ENCODE measurements at places on chromosomes 7 and 10.

DNA sequence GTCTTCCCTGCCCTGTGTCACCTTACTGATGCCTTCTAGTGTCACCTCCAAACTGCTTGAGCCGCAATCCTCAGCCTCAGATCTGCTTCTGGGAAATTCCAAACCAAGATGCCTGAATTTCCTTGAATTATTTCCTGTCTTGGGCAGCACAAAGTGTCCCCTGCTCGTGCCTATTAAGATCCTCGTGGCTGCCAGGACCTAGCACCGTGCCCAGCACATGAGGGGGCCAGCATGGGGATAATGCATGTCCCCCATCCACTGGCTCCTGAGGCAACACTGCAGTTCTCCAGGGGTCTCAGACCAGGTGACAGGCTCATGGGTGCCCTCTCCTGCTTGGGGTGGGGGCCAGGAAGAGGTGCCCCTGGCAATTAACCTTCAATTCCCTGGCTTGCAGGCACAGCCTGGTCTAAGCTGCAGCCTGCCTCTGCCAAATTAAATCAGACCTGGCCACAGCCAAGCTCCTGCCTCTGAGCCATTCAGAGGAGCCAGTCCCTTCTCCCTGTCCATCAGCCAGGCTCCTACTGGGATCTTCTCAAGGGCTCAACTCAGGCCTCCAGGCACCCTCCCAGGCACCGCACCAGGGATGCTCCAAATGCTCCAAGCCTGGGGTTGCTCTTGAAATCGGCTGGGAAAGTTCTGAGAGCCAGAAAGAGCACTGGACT lies 146.6 kb downstream of the SH3PXD2A start:
- DNase-seq = no peak

- no peak for DNase-seq
These were observed 66.6 kb downstream of the MAGI2 start for GRCh38 chr7:79386688-79387422.

GRCh38 chr7:137209151-137209817 lies 134.2 kb downstream of the PTN start:
- DNase-seq = no peak

DNA sequence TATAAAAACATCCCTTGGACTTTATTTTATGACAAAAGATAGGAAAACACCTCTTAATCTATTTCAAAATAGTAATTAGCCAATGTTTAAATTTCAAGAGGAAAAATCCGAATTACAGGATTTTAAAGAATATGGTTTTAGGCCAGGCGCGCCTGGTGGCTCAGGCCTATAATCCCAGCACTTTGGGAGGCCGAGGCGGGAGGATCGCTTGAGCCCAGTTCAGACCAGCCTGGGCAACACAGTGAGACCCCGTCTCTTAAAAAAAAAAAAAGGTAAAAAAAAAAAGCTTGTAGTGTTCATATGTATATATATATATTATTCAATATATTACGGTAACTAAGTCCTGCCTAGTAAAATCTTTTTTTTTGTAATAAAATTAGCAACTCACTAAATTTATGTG lies 1.4 kb downstream of the BNIP3 start:
- no peak for DNase-seq

DNA sequence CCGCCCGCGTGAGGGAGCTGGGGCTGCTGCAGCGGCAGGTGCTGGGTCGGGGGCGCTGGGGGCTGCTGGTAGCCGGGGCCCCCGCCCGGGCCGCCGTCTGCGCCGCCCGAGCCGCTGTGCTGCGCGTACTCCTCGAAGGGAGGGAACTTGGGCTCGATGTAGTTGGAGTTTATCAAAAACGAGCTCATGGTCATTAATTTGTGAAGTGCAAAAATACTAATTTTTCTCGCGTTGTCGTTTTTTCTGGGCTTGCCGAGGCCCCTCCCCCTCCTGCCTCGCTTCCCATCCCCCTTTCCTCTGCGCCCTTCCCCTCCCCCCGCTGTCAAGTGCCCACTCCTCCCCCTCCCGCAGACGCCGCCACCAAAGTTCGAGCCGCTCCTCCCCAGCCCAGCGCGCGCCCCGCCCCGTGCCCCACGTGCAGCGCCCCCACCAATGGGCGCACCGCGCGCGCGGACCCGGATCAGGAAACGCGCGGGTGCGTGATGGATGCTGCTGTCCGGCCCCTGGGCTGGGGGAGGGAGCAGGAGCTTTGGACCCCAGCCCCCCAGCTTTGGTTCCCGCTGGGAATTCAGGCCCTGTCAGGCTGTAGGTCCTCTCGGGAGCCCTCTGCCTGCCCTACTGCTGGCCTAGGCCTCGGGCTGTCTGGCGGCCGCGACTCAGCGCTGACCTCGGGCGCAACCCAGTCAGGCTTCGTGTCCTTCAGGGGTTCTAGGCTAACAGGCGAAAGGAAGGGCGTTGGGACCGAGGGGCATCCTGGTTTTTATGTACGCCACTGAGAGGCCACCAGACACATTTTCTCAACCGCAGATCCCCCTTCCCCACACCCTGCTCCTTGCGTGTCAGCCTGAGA lies at the start of gene HOXA4:
Gene HOXA4, minus strand, starts transcription at position 218 of the 850 bp plus-strand sequence. Its CDS starts 24 bp downstream, at position 194.
- no peak for DNase-seq

GRCh38 chr10:86390337-86391120 lies 23.9 kb upstream of the GRID1 start:
- no peak for DNase-seq

DNA sequence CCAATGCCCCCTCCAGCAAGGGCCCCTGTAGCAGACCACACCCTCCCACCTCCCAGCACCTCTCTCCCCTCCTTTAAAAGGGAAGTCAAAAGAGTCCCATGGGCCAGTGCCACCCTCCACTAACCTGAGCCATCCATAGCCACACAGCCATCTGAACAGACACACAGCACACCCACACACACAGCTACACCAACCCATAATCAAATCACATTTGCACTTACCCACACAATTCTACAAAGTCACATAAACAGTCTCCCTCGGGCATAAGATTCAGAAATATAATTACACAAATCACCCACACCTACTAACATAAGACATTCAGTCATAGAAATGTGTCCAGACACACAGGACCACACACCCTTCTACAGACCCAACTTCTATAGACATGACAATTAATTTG lies 96.3 kb downstream of the HIF1AN start:
- DNase-seq = no peak

DNA sequence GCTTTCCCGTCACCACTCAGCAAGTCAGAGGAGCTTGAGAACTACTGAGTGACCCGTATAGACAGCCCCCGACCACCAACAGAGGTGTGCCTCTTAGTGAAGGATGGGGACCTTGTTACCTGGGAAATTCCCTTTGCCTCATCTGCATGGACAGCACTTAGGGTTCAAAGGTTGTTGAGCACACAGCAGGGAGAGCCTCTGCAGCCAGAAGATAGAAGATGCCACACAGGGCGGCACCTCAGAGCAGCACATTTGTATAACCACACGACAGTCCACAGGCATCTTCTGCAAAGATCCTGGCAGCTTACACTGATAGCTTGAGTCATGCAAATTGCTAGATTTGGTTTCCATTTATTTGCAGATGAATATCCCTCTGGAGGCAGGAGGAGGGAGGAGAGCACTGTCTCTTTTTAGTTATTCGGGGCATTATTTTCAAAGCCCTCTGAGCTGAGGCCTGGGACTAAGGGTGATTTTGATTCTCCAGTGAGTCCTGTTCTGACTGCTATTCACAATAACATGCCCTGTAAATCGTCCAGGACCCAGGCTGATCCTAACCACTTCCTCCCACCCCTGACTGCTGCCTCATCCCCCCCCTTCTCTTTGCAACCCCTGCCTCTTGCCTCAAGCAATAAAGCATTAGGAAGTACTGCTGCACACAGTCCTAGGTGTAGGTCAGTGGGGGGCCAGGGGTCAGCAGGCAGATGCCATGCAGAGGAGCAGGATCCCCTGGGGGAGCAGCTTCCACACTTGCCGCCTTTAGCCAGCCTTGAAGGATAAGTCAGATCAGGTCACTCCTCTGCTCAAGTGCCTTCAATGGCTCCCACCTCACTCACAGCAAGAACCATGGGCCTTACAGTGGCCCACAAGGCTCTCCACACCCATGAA lies 24.6 kb upstream of the INMT start:
- peak; percentile 90 for DNase-seq

DNA sequence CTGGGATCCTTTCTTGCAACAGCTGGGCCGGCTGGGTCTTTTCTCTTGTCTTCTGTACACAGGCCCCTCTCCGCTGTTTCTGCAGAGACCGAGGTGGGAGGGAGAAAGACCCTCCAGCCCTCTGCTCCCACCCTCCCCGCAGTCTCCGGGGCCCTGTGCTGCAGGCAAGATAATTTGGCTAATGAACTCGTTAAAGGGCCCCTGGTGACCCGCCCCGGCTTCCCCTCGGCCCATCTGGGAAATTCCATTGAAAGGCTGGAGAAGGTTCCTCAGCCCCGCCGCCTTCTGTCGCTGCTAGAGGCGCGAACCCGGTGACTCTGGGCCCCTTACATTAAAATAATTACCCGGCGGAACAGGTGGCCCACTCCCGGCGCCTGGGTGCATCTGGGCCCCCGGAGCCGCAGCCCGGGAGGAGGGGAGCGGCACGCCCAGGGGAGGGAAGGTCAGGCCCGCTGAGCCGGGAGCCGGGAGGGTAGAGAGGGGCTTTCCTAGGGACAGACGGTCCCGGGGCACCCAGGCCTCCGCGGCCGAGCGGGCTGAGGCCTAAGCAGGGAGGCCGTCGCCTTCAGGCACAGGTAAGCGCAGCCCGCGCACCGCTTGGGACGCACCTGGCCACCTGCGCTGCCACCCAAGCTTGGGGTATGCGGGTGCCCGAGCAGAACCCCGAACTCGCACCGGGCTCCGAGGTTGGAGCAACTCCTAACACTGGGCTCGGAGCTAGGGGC lies 7.3 kb upstream of the MNX1 start:
- DNase-seq = peak; percentile 65

DNA sequence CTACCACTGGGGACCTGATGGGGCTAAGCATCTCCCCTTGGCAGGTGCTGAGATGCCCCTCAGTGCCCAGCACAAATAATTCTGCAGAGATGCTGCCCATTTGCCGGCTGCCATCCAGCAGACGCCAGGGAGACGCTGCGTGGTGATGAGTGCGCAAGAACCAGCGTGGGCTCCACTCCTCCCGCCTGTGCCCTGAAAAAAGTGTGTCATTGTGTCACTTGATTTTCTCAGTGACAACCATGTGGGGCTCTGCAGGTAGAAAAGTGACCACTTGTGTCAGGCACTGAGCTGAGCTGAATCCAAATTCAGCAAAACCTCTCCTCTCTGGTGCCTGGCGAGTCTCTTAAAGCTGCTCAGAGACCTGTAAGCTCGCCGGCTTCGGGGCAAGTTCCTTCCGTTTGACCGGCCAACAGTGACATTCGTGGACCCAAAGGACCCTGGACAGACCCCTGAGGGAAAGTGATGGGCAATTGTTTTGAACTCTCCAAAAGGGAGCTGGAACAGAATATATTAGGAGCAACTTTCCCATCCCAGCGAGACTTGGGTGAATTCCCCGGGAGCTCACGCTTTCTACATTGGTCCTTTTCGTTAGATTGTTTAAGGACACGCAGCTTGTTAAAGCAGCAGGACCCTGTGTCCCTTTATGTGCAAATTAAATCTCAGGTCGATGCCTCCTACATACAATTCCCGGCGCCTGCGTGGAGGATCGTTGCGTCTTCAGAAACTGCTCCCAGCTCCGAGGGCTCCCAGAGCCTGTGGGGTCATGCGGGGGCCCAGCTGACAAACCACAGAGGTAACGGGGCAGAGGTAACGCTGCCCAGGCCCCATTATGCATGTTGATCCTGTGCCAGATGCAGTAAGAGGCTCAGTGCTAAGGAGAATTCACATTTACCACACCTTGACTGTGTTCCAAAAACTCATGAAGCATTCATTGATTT lies 332.7 kb downstream of the ADARB2 start:
- no peak for DNase-seq

GRCh38 chr7:44306606-44307005 lies 18.8 kb downstream of the CAMK2B start:
- no peak for DNase-seq

DNA sequence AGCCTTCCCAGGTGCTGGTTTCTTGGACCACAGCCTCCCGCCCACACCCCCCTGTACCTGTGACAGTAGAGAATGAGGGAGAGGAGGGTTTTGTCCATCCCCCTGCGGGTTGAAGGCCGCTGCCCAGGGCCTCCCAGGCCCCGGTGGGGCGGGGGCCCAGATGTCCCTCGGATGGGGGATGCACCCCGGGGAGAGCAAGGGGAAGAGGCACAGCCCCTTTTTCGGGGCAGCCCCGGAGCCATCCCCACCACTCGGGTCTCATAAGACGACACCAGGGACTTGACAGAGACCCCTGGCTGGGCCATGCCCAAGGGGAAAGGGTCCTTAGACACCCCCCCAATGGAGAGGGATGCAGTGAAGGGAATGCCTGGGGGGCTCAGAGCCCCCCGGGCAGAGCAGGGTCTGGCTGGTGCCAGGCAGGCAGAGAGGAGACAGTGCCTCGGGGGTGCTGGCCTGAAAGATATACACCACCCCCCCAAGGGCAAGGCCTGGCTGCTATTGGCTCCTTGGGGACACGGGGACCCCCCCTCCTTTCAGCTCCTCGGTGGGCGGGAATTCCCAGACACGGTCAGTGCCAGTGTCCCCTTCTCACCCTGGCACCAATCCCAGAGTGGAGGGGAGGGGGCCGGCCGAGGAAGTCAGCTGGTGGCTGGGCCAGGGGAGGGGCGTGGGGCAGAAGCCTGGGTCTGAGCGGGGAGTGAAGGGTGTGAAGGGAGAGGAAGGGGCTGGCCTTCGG lies 3.7 kb upstream of the SPACDR start:
- no peak for DNase-seq

- no peak for DNase-seq
These were observed 22.0 kb upstream of the FZD1 start for GRCh38 chr7:91242097-91242844.

DNA sequence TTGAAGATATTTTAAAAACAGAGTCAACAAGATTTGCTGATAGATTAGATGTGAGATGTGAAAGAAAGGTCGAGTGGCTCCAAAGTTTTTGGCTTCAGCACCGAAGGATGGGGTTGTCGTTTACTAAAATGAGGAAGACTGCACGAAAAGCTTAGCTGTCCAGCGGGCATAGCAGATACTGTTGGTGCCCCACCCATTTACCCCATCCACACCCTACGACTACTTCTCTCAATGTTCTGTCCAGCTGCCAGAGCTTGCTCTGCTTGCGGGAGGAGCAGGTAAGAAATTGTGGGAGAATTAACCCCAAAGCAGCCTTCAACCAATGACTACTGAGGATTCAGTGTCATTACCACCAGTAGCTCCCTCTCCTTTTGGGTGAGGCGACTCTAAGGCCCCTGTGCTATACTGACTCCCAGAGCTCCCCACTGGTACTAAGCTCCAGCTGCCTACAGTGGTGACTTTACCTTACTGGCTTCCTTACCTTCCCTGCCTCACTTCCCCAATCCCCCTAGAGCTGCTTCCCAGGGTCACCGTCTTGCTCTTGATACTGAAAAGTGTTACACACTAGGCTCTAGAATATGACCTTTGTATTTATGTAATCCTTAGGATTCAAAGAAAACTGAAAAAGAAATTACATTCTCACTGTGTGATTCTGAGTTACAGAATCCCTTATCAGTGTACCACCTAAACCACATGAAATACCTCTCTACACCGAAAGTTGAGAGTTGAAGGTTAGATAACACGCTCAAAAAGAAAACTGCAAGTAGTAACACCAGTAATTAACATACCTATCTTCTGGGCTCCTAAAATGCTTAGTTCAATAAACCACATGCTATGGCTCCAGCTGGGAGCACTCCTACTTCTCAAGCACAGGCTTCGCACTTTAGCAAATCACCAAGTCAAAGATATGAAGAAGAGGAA lies 22.3 kb downstream of the CACUL1 start:
- no peak for DNase-seq

GRCh38 chr7:66198469-66198868 lies 6.7 kb upstream of the TPST1 start:
- DNase-seq = no peak
